ENCODE measurements at places on chromosomes 4 and X. TPM values are rescaled to one million over a fixed set of nuclear protein-coding genes. Genes with fewer than 3 reads are reported as not detected.

DNA sequence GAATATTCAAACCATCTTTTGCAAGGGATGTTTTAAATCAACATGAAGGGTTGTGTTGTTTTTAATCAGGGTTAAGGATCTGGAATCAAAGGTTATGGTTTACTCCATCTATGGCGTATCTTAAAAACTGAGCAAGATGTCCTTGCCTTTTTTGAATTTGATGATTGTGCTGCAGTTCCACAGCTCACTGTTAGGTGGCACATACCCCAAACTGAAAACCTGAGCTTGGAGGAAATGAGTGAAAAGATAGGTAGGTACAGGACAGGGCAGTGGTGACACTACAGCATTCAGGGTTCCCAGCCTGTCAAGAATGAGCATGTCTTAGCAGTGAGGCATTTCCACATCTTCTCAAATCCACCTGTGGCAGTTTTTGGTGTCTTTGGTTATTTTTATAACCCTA is 13.1 kb upstream of the EOLA1 start:
- H3K4me1 ChIP-seq, result peaks cover 1% of the 10 kb centered on the region
- no peak overlapping the region for H3K4me3 ChIP-seq
- H3K27ac ChIP-seq, result no peak overlapping the region
- H3K27me3 ChIP-seq, result no peaks in the 10 kb centered on the region

GRCh38 chr4:180356766-180357165 is 1886.4 kb upstream of the TENM3 start:
- no peaks in the 10 kb centered on the region for H3K4me1 ChIP-seq
- no peak overlapping the region for H3K27ac ChIP-seq
- no peaks in the 10 kb centered on the region for H3K36me3 ChIP-seq
- H3K27me3 ChIP-seq, result no peaks in the 10 kb centered on the region

DNA sequence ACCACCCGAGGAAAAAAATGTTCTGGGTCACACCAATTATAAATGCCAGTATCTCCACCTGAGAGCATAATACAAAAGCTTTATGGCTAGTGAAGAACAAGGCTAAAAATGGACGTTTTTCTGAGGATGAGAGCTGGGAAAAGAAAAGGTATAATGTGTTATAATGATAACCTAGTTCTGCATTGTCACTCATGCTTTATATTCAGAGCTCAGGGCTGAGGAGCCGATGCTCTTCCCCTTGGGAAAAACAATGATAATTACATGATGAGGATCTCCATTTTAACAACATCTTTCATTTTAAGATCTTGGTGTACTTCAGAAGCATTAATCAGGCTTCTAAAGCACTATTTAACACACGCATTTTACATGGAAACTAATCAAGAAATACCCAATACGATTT is 333.7 kb downstream of the UNC5C start:
- DNase-seq, result no peak
- no peaks in the 10 kb centered on the region for H3K27me3 ChIP-seq

- H3K27me3 ChIP-seq, result no peaks in the 10 kb centered on the region
- H3K27ac ChIP-seq, result no peak overlapping the region
- no peak for DNase-seq
- H3K4me1 ChIP-seq, result no peaks in the 10 kb centered on the region
- H3K4me3 ChIP-seq, result no peak overlapping the region
Measured at GRCh38 chrX:50002067-50002714, 79.8 kb downstream of the CLCN5 start.

DNA sequence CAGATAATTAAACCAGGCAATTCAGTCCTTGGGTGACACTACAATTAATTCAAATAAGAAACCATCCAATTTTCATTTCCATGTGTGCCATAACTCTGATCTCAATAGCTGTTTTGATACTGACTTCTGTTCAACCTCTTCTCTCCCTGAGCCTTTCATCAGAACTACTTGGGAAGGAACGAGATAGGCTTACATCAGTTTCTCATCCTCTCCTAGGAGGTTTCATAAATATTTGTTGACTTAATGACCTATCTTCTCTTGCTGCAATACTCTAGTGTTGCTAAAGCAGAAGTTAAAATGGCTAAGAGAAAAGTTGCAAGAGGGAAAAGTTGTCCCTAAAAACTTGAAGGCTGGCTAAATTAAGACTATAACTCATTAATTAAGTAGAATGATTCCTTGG is 41.8 kb downstream of the PRKG2 start:
- H3K4me3 ChIP-seq, result no peak overlapping the region
- no peak overlapping the region for H3K27ac ChIP-seq

DNA sequence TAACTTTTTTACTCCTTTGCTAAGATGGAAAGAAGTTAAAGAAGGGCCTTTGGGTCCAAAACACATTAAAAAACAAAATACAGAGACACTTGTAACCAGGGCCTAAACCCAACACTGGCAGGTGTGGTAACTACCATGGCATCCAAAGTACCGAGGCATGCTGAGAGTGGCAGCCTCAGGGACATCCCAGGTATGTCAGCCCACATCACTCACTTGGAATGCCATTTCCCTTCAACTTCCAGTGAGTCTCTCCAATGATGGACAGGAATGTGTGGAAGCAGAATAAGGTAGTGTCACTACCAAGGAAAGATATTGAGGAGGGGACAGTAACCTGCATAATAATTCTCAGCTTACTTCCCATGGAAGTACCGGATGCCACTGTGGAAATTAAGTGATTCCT is 79.5 kb upstream of the SCOC start:
- H3K4me1 ChIP-seq, result no peaks in the 10 kb centered on the region
- no peak overlapping the region for H3K27ac ChIP-seq
- H3K27me3 ChIP-seq, result no peaks in the 10 kb centered on the region
- no peak for DNase-seq
- H3K4me3 ChIP-seq, result no peak overlapping the region
- no peaks in the 10 kb centered on the region for H3K36me3 ChIP-seq

PORCN gene
- total RNA-seq, result 6.1 TPM
